ENCODE measurements at places on chromosomes 3 and 15.

DNA sequence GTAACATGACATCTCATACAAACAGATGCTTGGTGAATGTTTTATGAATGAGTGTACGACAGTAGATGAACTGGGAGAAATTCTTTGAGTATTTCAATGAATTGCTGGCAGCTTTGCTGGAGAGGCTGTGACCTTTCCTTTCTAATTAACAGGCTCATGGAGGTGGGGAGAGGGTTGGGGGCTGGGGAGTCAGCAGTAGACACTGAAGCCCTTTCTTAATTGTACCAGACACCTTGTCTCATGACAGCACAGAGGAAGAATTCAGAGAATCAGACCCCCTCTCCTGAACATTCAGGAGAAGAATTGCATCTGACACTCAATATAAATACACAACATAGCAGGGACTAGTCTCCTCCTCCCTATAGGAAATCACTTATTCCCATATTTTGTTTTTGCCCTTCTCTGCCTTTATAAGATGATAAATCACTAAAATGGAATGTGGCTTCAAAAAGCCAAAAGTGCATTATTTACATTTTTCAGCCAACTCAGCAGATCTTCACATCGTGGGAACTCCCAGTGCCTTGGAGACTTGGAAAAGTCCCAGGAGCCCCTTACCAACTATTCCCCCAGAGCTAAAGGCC lies 66.2 kb upstream of the TPM1 start:
- no peak for DNase-seq

- no peak for DNase-seq
These were observed 5.2 kb upstream of the MPI start for GRCh38 chr15:74884428-74885223.

- no peak for DNase-seq
These were observed 191.1 kb downstream of the GREM1 start for GRCh38 chr15:32908872-32909271.

DNA sequence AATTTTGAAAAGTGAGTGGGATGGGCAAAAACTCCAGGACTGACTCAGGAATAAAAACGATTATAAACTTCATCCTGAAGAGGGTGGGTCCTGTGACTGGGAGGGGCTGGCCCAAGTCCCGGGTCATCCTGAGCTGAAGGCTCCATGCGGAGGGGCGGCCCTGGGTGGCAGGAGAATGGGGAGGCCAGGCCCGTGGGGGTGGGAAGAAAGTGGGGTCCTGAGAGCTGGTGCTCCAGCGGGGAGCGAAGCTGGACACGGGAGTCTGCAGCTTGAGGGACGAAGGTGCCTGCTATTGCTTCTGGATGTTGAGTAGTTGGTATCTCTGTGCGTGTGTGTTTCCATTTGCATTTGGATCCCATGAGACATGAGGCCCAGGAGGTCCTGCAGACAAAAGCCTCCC lies 4.7 kb upstream of the OCA2 start:
- DNase-seq = no peak

All from NCI-H1436 (cell line).